ENCODE measurements at places on chromosomes 2 and 18.

- DNase-seq: no peak
Measured at GRCh38 chr2:33167622-33168245, 221.0 kb downstream of the LTBP1 start.

DNA sequence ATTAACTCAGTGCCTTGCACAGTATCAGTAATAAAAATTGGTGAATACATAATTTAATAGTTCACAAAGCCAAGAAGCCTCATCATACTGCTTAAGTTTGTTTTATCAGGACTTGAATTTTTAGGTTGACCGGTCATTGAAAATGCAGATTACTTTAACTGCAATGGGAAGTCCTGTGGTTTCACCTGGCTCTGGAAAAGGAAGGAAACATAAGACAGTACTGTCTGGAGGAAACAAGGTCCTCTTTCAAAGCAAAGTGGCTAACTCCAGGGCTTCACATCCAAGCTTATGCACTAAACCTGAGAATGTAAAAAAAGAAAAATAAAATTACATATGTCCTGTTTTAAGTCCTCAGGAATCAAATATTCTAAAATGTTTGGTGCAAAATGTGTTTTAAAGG is 119.7 kb downstream of the DLGAP1 start:
- no peak for DNase-seq

DNA sequence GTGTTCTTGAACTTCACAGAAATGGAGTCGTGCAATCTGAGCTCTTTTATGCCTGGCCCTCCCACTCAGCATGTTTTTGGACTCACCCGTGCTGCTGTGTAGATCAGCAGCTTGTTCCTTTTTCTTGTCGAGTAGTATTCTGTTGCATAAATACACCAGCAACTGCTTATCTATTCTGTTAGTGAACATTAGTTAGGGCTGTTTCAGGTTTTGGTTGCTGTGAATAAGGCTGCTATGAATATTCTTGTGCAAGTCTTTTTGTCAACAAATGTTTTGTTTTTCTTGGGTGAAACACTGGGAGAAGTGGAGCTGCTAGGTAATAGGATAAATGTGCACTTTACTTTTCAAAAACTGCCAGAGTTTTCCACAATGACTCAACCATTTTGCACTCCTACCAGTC is 15.3 kb upstream of the CIDEA start:
- no peak for DNase-seq

- DNase-seq: no peak
Measured at GRCh38 chr2:209913786-209914345, 88.6 kb upstream of the RPE start.

GRCh38 chr2:54949431-54949830 is 100.8 kb downstream of the RTN4 start:
- no peak for DNase-seq

- no peak for DNase-seq
Measured at GRCh38 chr2:64718250-64718885, 64.7 kb upstream of the SERTAD2 start.

DNA sequence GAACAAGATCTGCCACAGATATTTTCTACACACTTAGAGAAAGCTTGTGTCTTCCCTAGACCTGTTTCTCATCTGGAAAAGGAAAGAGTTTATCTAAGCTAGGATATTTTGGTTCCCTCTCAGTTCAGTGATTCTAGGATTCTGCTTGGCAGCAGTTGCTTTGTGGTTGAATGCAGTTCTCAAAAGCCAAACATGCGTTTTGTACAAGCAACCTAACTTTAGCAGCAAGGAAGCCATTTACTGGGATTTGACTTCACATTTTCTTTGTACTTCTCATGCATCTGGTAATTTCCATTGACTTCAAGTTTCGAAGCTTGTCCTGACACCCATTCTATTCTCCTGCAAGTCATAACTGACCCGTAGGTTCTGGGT is 33.3 kb downstream of the VSNL1 start:
- DNase-seq: no peak

- DNase-seq: no peak
Measured at GRCh38 chr2:67752969-67753368, 309.8 kb downstream of the C1D start.

- no peak for DNase-seq
Measured at GRCh38 chr18:32776561-32776960, 3.7 kb upstream of the KLHL14 start.

GRCh38 chr2:33142810-33143209 is 196.1 kb downstream of the LTBP1 start:
- no peak for DNase-seq

DNA sequence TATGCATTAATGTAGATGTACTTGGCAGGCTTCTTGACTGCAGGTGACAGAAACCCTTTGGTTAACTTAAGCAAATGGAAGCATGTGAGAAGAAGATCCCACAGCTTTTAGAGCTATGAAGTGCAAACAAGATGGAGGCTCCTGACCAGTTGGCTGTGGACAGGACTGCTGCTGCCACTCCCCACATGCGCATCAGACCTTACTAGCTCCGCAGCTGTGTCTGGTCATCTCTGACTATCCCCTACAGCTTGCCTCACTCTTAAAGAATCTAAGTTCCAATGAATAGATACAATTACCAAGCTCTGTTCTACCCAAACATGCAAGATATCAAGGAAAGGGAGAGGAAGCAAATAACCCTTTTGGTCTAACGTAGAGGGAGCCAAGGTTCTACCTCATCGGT is 587.6 kb downstream of the DSC3 start:
- DNase-seq: no peak
